ENCODE measurements at places on chromosomes 4 and X.

- no peak for DNase-seq
These were observed 22.0 kb downstream of the PPEF2 start for GRCh38 chr4:75880278-75880677.

DNA sequence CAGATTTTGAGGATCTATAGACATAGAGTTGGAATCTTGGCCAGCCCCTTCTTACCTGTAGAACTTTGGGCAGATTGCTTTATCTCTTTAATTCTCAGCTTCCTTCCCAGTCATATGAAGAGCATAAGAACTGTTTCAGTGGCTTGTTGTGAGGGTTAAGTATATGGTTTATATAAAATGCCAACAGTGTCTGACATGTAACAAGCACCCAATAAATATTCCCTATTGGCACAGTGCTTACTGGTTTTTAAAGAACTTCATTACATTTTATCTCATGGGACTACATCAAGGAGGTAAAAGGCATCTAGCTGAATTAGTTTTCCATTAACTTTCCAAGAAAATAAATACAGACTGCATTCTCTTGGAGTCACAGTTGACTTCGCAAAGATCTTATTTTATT, 106.7 kb upstream of the LIMCH1 start:
- no peak for DNase-seq

DNA sequence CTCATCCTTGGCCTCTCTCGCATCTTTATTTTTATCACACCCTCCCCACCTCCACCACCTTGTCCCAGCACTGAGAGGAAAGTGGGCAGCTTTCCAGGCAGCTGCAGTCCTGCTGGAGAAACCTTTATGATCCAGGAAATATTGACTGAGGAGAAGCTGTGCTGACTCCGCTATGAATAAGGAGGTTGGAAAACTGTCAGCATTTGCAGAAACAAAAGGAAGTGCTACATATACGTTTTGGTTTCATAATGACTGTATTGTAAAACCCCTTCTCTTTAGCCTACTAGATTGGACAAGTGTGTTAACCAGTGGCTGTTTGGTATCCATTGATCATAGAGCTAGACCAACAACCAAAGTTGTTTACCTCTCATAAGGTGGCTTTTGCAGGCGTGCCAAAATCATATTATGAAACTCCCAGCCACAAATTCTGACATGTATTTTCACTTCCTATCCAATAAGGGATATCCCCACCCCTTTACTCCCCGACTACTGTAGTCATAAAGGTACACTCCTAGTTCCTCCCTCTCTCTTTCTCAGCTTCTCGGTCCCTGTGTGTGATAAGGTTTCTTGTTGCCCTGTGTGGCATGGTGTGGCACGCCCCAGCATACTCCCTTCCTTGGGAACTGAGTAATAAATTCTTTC, 88.4 kb downstream of the GPR143 start:
- no peak for DNase-seq

DNA sequence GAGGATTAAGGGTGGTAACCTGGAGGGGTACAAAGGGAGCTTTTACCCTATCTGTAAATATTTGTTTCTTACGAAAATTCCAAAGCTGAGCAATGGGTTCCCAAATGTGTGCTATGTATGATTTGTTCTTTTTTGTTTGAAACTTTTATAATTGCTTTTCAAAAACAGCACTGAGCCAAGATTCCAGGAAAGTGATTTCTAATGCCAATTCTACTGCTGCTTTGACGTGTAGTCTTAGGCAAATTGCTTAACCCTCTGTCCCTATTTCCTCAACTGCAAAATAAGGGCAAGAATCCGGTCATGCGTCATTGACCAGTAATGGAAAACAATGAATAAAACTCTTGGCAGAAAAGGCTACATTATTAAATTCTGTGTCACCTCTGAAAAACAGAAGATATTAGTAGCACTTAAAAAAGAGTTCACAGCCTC, 454.7 kb downstream of the IL15 start:
- DNase-seq = no peak

- DNase-seq = no peak
These were observed 400.5 kb downstream of the PDGFC start for GRCh38 chr4:156571146-156571545.

DNA sequence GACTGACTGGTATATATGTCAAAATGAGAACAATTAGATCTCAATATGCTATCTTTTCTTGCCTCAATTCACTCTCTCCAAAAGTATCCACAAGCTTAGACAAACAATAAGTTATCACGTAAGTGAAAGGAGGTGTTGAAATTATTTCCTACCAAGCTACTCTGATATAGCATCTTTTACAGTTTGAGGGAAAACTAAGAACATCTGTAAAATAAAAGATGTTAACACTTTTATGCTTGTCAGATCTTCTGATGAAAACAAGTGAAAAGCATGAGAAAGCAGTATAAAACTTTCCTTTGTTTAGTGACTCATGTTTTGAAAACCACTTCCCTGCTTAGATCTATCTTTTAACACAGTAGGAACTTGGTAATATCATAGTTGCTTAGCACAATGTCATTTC, 8.4 kb upstream of the MAB21L2 start:
- DNase-seq = no peak

GRCh38 chr4:836750-837301, 10.9 kb upstream of the CPLX1 start:
- DNase-seq = no peak

DNA sequence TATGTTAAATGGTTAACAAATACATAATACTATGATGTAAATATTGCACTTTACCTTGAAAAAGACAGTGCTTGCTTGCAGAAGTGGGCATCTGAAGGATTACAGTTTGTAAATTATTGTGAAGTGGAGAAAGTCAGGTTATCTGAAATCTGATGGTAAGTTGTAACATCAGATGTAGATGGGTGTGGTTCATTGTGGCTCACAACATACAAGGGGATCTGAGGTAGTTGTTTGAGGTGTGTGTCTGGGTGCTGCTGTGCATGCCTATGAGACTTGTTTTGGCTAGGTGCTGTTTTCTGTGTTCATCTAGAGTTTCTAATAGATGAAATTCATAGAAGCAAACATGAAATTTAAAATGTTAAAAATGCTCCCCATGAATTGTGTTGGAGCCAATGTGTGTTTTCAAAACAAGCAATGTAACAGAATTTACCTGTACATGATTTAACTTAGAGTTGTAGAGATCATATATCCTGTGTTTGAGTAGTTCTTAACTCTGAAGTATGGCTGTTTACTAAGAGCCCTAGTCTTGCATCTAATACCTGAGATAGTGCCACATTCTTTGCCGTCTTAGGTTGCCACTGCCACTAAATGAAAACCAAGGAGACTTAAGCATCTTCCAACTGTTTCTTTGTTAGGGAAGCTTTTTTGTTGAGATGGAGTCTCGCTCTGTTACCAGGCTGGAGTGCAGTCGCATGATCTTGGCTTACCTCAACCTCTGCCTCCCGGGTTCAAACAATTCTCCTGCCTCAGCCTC, 11.9 kb upstream of the NDUFC1 start:
- DNase-seq = no peak

GRCh38 chr4:186061921-186062320, 7.0 kb upstream of the TLR3 start:
- no peak for DNase-seq
